HepG2 (cell line): ENCODE measurements at places on chromosomes 3 and 15. TPM values are rescaled to one million over a fixed set of nuclear protein-coding genes. Genes with fewer than 3 reads are reported as not detected.

GRCh38 chr15:73886717-73887345 lies 13.5 kb downstream of the TBC1D21 start:
- no peak for DNase-seq

Gene CTXND1
- 2.1 and 2.5 TPM in 2 replicates for total RNA-seq

DNA sequence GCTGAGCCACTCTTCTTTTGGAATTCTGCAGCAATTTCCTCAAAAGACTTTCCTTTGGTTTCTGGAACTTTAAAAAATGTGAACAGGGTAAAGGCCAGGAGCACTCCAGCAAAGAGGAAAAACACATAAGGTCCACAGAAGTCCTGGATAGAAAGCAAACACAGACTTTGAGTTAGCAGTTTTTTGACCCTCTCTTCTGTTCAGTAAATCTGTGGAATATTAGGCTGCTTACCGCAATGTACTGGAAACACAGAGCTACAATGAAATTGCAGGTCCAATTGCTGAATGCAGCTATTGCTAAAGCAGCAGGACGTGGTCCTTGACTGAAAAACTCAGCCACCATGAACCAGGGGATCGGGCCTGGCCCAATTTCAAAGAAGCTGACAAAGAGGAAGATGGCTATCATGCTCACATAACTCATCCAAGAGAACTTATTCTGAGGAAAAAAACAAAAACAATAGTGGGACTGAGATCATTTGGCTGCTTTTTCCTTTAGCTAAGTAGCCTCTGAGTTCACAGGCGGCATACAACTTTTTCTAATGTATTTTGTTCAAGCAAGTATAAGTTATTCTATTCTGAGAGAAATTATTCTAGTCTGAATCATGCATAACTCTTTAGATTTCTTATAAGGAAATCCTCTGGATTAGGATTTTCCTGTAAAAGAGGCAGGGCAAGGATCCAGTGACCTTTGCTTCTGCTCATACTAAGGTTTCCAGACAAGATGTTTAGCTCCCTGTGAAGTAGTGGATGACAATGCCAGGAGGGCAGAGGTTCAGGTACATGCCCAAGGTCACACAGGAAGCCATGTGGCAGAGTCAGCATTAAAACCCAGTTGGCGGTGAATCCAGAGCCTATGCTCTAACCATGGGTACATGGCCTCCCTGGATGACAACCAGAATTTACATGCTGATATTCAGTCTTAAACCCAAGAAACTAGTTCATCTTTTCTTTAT lies 28.3 kb downstream of the SLC2A2 start:
- DNase-seq, result peak; percentile 91

DNA sequence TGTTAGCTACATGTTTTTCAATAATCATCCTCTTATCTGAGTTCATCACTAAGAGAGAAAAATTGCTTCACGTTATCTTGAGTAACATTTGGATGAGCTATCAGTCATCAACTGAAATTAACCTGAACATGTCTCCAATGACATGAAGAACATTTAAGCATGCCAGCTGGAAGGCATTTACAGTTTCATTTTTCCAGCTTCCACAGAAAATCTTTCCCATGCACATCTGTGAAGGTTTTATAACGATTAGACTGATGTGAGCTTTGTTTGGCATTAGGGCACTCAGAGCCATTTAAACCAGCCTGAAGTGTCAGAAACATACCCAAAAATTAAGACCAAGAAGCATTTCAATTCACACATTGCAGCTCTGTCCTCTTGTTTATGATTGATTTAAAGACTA lies 235.8 kb upstream of the ARHGEF26 start:
- no peak for DNase-seq

Gene SSUH2
- total RNA-seq, result 36.2 and 38.1 TPM in 2 replicates

GRCh38 chr3:144112036-144112435 lies 140.4 kb downstream of the DIPK2A start:
- no peak for DNase-seq
